NCI-H226 (cell line): ENCODE measurements at places on chromosomes 4 and X.

GRCh38 chr4:98399915-98400314 lies 138.7 kb downstream of the RAP1GDS1 start:
- no peak for DNase-seq

- DNase-seq = peak; percentile 30
Measured at GRCh38 chrX:40153345-40154249, 55.8 kb upstream of the BCOR start.

DNA sequence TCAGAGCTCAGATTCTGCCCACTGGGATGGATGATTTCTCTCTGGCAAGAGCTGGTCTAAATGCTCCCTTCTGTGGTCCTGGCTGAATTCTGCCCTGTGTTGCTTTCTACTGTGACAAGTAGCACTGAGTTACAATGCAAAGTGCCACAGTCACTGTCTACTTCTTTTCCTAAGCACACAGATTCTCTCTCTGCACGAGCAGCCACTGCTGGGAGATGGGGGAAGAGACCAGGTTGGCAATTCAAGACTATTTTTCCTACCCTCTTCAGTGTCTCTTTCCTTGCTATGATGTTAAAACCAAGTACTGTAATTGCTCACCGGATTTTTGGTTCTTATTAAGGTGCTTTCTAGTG lies 45.5 kb downstream of the STAP1 start:
- DNase-seq = no peak

DNA sequence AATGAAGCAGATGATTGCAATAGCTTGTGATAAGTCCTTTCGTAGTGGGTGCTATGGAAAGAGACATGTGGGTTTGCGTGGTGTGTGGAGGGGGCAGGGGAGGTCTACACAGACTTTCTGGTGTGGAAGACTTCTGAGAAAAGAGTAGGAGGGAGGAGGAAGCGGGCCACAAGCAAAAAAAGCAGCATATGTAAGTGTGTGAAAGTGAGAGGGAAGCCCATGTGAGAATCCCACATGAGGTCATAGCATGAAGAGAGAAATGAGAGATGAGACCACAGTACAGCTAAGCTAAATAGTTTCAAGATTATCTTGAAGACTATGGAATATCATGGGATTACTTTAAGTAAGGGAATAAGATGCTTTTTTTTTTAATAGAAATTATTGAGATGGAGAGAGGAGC lies 2039.9 kb upstream of the TENM3 start:
- DNase-seq = no peak
